ENCODE measurements at places on chromosomes 13 and 19.

GRCh38 chr19:13181747-13182388 lies 31.7 kb downstream of the IER2 start:
- DNase-seq, result peak; percentile 64

DNA sequence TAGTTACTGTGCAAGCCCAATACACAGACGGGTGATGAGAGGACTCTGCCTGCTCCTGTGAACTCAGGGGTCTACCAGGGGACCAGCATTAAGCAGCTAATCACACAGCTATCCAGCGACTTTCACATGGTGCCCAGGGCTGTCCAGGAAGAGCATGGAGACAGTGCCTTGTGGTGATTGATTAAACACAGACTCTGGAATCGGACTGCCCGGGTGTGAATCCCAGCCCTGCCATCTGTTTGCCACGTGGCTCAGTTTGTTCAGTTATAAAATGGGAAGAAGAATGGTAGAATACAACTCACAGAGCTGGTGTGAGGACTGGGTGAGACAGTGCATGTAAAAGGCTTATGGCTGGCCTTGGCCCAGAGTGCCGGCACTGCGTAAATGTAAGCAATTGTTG lies 42.1 kb upstream of the NPAS1 start:
- DNase-seq, result no peak

- DNase-seq, result no peak
These were observed 4.0 kb upstream of the ZNF701 start for GRCh38 chr19:52566121-52566520.

GRCh38 chr13:78192716-78193115 lies 274.1 kb upstream of the EDNRB start:
- no peak for DNase-seq

DNA sequence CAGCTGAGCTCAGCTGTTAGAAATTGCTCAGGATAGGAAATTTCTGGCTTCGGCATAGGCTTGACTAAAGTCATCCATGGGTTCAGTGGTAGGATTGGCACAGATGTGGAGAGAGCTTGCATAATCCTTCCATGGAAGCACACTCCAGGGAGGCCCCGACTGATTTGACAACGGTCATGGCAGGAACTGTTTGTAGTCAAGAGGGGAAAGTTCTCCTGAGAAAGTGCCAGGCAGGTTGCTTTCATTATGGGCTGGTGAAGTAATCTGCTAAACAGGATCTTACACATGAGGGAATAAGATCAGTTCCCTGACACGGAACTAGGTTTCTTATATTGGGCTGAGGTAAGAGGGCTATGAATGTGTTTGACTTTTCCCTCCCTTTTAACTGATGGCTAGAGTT lies 120.1 kb downstream of the RGCC start:
- no peak for DNase-seq

DNA sequence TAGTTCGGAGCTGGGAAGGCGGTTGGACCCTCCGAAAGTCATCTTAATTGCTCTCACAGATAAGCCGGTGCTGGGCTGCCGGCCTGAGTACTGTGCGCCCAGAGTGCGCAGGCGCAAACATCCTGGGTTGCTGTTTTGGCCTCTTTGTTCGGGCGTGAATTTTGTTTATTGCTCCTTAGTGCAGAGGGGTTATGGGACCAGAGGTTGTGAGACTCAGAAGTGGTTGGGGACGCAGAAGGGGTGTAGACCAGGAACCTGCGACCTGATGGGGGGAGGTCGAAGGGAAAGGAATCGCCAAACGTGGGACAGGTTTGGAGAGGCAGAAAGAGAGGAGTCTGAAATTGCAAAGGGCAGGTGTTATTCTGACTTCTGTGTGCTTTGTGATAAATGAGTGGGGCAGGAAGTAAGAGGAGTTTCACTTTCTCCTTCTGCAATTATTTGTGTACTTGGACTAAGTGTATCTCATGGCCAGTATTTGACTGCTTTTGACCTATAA lies 607 bp upstream of the ZNF566 start:
- DNase-seq, result peak; percentile 79

DNA sequence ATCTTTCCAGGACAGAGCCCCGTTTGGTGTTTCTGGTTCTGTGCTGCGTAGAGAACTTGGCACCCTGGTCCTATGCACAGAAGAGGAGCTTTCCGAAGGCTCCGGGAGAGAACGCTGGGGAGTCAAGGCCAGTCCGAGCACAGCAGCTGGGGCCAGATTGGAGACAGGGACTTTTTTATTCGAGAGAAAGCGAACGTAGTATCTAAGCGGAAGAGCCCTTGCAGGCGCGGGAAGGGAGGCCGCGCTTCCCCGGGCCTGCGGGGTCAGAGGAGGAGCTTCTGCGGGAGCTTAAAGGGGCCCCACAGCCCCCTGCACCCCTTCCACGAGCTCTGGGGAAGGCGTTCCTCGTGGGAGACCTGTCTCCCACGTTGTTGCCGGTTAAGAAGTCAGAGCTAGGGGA lies 48.6 kb upstream of the ARHGEF7 start:
- DNase-seq, result no peak

- DNase-seq, result peak; percentile 83
These were observed 12.8 kb downstream of the POLR2E start for GRCh38 chr19:1082165-1082927.

DNA sequence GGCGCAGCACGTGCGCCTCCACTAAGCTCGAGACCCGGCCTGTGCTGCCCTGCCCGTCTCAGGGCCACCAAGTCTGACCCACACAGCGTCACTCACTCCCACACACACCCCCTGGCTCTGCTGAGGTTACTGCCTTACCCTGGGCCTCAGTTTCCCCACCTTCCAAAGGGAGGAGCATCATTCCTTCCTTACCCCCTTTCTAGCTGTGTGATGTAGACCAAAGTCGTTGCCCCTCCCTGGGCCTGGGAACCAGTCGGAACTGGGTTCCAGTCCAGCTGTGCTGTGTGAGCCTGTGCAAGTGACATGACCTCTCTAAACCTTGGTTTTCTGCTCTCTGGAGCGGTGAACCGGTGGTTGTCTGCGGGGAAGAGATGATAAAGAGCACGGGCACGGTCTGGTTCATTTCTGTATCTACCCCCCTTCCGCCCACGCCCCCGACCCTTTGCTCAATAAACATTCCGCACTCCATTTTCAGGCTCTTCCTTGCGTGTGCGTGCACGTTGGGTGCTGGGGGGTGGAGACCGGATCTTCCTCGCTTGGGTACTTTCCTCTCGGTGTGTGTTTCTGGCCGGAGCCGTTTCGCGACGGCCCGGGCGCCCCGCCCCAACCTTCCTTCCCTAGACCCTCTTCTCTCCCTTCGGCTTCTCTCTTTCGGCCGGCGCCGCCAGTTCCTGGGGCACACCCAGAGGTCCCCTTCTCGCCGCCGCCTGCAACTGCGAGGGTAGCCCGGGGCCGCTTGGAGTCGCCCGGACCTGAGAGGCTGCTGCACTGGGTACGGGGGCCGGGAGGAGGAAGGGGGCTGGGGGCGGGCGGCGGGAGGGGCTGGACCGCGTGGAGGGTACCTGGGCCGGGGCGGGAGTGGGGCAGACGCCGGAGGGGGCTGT lies at the start of gene ZNF581:
TSS of gene ZNF581 (plus strand) at position 647 of the 884 bp plus-strand sequence. CDS start 923 bp downstream, outside the sequence.
- DNase-seq, result peak; percentile 80

DNA sequence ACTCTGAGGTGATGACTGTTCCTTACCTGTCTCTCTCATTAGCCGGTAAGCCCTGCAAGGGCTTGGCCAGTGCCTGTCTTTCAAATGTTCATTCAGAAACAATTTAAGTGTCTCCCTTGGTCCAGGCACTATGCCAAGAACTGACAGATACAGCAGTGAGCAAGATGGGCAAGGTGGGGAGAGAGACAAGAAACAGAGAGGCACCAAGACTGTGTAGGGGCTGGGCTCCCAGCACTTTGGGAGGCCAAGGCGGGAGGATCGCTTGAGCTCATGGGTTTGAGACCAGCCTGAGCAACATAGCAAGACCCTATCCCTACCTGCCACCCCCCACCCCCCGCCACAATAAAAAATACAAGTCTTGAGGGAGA lies 1.3 kb upstream of the CCNE1 start:
- DNase-seq, result no peak

- no peak for DNase-seq
These were observed 7.5 kb upstream of the LIN7B start for GRCh38 chr19:49106648-49107135.

- DNase-seq, result no peak
These were observed 43.9 kb downstream of the CELF5 start for GRCh38 chr19:3268326-3268725.
